Right ventricle myocardium superior (tissue), 1 donor: ENCODE measurements at places on chromosomes 11 and 22.

DNA sequence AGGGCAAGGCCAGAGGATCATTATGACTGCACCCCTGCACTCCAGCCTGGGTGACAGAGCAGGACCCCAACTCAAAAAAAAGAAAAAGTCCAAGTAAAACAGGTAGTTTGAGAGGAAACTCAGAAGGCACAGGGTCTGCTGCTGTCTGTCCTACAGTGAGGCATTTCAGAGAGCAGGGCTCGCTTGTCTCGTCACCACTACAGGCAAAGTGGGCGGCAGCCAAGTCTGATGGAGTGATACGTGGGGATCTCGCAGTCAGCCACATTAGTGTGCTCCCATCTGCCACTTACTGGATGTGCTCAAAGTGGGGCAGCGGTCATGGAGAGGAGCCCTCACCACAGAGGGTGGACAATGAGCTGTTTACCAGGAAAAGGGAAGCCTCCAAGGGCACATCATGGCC lies 42.1 kb downstream of the PI4KA start:
- no peak for DNase-seq

DNA sequence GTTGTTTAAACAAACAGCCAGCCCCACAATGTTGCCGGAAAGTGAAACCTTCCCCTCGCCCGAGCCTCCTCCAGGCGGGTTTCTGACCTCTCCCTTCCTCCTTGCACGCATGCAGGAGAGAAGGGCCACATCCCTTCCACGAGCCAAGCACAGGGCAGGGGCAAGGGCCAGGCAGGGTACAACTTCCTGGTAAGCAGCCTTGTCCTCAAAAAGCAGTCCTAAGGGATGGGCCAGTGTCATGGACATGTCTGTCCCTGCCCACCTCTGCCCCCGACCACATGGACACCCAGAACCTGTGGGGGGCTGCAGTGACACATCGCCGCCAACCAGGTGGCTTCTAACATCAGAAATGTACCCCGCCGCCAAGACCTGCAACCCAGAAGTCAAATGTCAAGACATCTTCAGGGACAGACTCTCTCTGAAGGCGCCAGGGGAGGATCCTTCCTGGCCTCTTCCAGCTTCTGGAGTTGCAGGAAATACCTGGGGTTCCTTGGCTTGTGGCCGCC lies 145.3 kb downstream of the CRYBB2 start:
- peak; percentile 38 for DNase-seq

DNA sequence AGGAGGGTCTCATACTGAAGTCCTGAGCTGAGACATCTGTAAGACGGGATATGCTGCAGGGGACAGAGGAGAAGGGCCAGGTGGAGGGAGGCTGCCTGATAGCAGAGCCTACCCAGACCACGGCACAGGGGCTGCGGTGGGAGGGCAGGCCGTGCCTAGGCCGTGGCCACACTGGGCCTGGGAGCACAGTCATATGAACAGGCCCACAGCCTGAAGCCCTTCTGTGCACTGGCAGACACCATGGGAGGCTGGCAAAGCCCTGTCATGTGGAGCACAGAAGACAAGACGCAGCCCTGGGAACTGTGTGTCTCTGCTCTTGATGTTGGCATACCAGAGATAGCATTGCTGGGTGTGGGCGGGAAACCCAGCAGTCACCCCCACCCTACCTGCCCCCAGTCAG lies 3.3 kb downstream of the SPATA19 start:
- DNase-seq = no peak

DNA sequence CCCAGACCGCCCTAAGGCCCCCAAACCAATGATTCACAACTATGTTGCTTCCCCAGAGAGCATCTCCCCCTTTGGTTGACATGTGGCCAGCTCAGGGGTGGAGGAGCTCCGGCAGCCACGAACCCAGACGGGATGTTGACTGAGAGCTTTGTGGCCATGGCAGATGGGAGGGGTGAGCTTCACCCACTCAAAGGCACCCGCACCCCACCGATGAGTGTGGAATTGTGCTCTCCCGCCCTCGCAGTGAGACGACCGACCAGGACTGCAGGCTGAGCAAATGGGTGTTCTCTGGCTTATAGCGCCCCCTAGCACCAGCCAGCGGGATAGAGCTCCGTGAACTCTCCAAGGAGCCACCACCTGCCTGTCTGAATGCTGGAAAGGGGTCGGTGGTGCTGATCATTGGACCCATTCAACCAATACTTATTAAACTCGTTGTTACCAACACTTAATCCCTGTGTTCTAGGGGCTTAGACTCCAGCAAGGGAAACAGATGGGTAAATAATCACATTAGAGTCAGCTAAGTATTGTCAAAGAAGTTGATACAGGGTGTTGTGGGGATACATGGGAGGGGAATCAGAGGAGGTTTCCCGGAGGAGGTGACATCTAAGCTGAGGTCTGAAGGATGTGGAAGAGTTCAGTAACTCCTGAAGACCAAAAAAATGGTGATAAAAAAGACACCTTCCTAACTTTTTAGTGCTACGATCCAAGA lies 4.5 kb upstream of the TIMP3 start:
- peak; percentile 84 for DNase-seq

DNA sequence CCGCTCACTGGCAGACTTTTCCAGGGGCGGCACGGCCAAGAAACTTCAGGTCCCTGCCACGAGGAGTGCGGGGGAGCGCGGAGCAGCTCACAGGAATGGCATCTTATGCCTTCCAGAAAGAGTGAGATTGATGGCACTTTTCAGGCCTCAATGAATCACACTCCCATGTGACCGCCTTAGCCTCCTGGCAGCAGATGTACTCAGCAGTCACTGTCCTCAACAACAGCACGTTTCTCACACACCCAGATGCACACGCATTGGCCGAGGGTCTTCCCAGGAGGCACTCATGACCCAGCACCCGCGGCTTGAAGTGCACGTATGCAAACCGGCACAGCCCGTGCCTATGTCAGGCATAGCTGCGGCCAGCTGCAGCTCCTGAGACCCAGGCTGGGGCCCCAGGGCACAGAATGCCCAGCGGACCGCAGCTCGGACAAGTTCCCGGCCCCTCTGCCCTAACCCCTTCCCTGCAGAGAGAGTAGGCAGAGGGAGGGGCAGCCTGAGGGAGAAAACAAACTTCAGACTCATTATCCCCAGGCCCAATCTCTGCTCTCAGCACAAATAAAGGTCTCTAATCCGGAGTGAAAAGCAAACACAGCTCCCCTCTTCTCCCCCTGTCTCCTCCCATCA lies 48.3 kb downstream of the RPUSD4 start:
- no peak for DNase-seq

GRCh38 chr11:102429226-102429625 lies 23.3 kb downstream of the TMEM123 start:
- DNase-seq = no peak

GRCh38 chr22:42978453-42979103 lies 36.4 kb downstream of the PACSIN2 start:
- DNase-seq = no peak

DNA sequence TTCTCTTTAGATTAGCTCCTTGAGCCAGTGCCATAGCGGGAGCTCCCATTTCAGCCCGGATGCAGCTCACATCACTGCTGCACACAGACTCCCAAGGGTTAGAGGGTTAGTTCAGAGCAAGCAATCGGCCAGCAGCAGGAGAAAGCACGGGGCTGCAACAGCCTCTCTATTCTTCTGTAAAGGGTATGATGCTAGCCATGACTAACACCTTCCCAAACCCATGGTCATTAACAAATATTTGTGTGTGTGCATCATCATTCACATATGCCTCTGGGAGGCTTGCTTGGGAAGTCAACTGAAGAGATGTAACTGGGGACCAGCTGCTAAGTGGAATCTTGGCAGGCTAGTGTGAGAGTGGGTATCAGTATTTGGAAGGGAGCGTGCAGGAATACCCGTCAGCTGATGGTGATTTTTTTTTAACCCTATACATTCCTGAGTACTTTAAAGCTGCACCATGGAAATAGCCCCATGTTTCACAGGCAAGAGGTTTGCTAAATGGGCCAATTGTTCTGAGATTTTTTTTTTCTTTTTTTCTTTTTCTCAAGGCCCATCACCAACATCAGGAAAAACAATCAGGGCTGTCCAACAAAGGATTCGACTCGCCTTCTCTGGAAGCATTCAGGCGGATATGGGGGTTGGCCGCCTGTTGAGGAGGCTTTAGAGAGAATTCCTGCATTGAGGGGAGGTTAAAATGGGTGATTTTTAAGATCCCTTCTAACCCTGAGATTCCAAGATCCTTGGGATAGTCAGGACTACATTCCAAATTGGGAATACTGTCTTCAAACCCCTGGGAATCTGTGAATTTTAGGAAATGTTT lies 33.2 kb upstream of the CCDC89 start:
- DNase-seq = peak; percentile 56

- DNase-seq = no peak
Observed at GRCh38 chr22:30279932-30280331, 9.4 kb downstream of the CASTOR1 start.

DNA sequence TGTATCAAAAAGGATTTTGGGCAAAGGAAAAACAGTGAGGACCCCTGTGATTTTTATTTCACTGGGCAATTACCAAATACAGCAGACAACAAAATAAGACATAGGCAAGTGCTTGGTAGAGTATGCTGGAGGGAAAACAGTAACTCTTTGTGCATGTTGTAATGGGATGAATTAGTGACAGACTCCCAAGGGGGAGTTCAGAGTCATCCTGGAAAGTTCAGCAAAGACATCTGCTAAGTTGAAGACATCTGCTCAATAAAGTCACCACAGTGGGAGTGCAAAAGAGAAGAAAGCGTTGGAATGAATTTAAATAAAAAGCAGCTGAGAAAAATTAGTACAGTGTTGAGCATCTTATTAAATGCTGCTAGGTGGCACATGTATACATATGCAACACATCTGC lies 378.8 kb upstream of the ISX start:
- DNase-seq = no peak

DNA sequence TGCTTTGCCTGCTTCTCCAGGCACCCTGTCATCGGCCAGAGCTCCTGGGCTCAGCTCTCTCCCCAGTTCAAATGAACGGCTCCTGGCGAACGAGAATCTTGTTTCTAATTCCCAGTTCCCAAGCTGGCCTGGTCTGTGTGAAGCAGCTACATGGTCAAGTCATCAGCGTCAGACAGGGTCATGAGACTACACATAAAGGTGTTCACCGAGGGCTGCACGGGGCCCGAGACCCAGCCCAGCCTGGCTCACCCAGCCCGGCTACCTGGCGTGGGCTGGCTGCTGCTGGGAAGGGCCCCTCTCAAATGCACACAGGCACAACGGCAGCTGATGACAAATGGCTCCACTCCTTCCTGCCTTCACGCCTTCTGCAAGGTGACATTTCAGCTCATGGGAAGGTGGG lies 14.6 kb upstream of the CELSR1 start:
- no peak for DNase-seq

DNA sequence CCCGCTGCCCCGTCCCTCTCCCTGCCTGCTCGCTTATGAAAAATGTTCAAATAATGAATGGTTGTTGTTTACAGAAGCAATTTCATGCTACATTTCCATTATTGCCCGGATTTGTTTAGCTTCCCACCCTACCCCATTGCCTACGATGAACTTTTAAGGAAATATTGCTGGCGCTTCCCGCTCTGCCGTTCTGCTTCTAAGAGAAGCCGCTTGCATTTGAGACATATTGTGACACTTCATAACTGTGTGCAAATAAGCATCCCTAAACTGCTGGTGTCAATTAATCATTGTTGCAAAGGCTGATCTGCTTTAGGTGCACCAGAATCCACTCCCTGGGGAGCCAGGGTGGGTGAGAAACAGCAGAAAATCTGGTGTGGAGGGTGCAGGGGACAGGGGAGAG lies 52.3 kb upstream of the LMO1 start:
- DNase-seq = no peak

- no peak for DNase-seq
Observed at GRCh38 chr11:78996007-78996406, 421.3 kb upstream of the NARS2 start.

- no peak for DNase-seq
Observed at GRCh38 chr11:113308601-113309000, 5.8 kb upstream of the TTC12 start.

GRCh38 chr11:128868841-128869671 lies 2.0 kb upstream of the KCNJ1 start:
- DNase-seq = no peak

DNA sequence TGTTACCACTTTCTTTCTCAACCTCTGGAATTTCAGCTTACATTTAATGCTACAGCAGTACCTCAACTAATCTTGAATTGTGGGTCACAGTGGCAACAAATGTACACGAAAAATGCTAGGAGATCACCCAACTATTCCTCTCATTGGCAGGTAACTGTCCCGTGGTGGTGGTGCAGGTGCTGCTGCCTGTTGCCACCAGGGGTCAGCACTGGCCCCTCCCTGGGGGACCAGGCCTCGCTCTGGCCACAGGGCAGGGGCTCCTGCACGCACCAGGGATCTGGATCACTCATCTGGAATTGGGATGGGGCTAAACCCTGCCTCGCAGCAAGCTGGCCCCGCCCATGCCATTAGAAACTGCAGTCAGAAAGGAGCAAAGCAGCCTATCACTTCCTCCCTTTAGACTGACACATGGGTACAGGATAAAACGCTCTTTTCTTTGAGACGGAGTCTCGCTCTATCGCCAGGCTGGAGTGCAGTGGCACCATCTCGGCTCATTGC lies 6.9 kb upstream of the POLDIP3 start:
- peak; percentile 82 for DNase-seq

DNA sequence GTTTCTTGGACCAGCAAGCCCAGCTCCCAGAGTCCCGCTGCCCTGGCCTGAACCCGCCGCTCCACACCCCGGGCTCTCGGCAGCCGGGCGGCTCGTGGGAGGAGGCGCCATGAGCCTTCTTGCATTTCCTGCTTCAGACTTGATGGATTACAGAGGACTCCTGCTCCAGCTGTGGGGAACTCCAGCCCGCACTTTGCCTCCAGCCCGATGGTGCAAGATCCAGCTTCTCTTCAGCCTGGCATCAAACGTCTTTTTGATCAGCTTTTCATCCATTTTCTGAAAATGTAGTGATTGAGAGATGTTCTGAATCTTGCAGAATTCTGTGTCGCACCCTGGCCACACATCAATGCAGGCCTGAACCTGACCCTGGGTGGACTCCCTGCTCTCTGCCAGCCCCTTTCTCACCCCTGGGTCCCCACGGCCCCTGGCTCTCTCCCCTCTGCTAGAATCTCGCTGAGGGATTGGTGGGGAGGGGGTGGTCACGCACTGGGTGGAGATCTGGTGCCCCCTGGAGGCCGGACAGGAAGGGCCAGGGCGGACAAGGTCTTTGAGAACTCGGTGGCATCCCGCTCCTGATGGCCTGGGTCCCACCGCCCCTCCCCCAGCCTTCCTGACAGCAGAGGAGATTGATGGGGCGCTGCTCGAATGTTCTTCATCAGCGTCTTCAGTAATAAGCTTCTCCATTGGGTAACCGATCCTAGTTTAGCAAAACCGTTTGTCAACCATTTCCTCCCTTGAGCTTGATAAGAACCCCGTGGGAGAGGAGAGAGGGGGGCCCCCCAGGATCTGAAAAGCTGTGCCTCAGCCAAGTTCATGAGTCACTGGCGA lies 12.1 kb upstream of the NFAM1 start:
- DNase-seq = peak; percentile 91

GRCh38 chr11:134654161-134654915 lies 242.3 kb upstream of the B3GAT1 start:
- DNase-seq = no peak
